Activated naive CD4-positive, alpha-beta T cell (primary cell): ENCODE measurements at places on chromosomes 13 and 19.

DNA sequence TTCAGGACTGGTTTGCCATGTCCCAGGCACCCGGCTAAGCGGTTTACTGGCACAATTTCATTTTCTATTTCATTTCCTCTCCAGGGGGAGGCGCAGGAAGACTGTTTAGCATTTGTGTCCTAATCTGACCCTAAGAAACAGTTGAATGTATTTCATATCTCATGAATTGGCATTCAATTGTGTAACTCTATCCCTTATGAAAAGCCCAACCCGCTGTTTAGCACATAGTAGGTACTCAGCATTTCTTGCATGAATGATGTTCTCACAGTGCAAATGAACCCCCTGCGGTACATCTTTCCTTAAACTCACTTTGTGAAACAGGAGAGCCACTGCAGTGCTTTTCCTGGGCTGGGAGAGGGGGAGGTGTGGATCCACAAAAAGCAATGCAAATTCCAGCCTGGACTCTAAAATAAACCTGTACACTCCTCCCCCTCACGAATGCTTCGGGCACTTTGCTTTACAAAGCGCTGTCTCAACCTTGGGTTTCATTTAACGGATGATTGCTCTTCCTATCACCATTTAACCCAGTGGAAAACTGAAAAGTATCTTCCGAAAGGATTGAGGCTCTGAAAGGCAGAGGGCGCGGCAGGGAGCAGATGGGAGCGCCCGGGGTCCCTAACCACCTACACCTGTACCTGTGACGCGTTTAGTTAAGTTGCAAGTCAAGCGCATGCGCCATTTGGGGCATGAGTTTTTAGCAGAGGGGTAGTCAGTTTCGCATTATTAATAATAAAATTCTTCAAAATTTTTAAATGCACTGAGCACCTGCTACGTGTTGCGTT, 1.2 kb upstream of the EEF2 start:
- DNase-seq: no peak

DNA sequence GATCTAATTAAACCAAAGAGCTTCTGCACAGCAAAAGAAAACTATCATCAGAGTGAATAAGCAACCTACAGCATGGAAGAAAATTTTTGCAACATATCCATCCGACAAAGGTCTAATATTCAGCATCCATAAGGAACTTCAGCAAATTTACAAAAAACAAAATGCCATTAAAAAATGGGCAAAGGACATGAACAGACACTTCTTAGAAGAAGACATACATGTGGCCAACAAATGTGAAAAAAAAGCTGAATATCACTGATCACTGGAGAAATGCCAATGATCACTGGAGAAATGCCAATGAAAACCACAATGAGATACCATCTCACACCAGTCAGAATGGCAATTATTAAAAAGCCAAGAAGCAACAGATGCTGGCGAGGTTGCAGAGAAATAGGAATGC, 32.5 kb downstream of the ZNF582 start:
- no peak for DNase-seq

DNA sequence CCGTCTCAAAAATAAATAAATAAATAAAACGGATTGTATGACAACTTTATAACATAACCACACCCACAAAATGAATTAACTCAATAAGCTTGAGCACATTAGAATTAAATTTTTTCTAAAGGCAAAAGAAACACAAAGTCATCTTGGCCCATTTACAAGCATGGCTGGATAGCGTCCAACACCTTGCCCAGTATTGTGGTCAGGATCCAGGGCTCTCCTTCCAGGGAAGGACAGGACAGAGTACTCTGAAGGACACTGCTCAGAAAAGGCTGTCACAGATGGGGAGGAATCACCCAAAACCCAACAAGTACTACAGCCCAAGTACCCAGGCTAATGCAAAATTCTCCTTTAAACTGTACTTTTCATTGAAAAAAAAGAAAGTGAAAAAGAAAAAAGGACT, 27.1 kb downstream of the SUGP2 start:
- no peak for DNase-seq

- no peak for DNase-seq
Observed at GRCh38 chr13:96214824-96215445, 125.0 kb downstream of the HS6ST3 start.

DNA sequence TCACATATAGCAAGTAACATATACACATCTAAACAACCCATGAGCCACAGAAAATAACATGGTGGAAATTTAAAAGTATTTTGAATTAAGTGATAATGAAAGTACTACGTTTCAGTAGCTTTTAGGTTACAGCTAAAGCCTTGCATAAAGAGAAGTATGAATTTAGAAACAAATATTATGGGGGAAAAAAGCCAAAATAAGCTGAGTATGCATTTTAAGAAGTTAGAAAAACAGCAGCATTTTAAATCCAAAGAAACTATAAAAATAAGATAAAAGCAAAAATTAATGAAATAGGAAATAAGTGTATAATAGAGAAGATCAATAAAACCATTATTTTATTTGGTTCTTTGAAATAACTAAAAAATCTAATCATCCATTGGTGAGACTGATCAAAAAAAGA, 89.8 kb upstream of the ARHGEF7 start:
- no peak for DNase-seq

GRCh38 chr19:13691569-13692435, 72.5 kb upstream of the MRI1 start:
- DNase-seq: no peak

DNA sequence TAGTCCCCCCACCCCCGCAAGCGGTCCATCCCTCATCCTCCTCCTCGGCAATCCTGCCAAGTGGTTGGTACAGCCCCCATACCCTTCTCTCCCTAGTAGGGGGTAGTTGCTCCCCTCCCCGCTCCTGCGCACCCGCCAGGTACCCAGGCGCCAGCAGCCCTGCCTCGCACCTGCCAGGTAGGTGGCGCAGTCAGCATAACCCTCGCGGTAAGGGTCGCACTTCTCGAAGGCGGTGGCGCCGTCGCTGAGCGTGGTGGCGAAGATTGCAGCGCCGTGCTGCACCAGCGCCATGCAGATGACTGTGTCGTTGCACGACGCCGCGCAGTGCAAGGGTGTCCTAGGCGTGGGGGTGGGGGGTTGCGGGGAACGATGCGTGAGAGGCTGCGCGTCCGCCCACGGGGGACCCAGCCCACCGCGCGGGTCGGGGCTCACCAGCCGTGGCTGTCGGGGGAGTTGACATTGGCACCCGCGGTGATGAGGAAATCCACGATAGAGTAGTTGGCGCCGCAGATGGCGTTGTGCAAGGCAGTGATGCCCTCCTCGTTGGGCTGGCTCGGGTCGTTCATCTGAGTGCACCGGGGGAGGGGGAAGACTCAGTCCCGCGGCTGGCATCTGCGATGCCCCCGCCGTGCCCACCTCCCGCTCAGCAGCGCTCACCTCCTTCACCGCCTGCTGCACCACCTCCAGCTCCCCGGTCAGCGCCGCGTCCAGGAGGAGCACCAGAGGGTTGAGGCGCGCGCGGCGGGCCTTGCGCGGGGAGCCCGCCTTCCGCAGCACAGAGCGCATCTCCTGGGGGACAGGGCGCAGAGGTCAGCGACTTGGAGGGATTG, 15.2 kb upstream of the ERCC2 start:
- no peak for DNase-seq

DNA sequence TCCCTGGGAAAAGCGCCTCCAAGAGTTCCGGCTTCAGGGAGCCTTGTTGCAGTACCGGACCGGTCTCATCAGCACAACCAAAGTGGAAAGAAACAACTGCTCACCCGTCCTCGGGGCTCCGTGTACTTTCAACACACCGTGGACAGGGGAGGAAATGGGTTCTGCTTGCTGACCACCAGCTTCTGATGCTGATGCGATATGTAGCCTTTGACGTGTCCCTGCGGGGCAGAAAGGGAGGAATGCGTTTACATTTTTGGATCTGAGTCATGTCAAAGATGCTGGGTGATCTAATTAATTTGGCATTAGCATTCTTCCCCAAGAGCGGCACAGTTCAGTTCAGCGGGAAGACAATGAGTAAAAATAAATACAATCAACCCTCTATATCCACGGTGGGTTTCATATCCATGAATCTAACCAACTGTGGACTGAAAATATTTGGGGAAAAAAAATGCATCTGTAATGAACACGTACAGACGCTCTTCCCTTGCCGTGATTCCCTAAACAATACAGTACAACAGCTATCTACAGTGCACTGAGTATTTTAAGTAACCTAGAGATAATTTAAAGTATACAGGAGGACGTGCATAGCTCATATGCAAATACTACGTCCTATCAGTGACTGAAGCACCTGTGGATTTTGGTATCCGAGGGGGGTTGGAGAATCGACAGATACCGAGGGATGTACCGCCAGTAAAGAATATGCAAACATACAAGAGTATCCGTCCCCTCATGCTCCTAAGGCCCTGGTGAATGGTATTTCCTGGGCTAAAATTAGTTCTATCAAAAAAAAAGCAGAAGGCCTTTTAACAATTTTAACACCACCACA, 19.8 kb downstream of the PROZ start:
- no peak for DNase-seq

GRCh38 chr13:101059793-101060192, 356.5 kb downstream of the NALCN start:
- DNase-seq: no peak

GRCh38 chr13:72590091-72590740, 137.2 kb downstream of the MZT1 start:
- no peak for DNase-seq

GRCh38 chr19:5287066-5287465, 53.5 kb downstream of the PTPRS start:
- DNase-seq: no peak

- no peak for DNase-seq
Observed at GRCh38 chr19:4012092-4012974, 4.8 kb downstream of the PIAS4 start.

DNA sequence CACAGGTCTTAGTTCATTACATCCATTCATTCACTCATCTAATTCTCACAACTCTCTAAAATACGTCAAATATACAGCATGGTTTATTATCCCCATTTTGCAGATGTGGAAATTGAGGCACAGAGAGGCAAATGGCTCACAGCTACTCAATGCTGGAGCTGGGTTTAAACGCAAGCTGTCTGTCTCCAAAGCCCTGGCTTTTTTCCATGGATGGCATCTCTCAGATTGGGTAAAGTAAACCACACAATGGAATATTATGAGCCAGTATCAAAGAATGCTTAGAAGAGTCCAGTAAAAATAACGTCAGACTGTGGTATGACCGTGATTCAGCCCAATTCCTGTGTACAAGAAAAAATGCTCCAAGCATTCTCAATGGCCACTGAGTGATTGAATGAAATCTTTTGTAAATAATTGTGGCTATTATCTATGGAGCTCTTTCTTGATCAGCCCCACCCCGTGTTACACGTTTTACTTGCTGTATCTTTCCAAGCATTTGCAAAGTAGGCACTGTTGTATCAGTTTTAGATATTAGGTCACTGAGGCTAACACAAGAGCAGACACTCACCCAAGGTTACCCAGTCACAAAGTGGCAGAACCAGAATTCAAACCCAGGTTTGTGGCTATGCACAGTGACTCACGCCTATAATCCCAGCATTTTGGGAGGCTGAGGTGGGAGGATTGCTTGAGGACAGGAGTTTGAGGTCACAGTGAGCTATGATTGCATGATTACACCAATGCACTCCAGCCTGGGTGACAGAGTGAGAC, 5.5 kb upstream of the ACP7 start:
- no peak for DNase-seq

GRCh38 chr13:22014469-22014868, 343.6 kb downstream of the FGF9 start:
- no peak for DNase-seq

GRCh38 chr13:108263621-108264355, 5.7 kb upstream of the TNFSF13B start:
- no peak for DNase-seq

- no peak for DNase-seq
Observed at GRCh38 chr13:40576369-40576768, 90.1 kb downstream of the FOXO1 start.

- no peak for DNase-seq
Observed at GRCh38 chr13:35888457-35888883, 242.7 kb downstream of the DCLK1 start.

DNA sequence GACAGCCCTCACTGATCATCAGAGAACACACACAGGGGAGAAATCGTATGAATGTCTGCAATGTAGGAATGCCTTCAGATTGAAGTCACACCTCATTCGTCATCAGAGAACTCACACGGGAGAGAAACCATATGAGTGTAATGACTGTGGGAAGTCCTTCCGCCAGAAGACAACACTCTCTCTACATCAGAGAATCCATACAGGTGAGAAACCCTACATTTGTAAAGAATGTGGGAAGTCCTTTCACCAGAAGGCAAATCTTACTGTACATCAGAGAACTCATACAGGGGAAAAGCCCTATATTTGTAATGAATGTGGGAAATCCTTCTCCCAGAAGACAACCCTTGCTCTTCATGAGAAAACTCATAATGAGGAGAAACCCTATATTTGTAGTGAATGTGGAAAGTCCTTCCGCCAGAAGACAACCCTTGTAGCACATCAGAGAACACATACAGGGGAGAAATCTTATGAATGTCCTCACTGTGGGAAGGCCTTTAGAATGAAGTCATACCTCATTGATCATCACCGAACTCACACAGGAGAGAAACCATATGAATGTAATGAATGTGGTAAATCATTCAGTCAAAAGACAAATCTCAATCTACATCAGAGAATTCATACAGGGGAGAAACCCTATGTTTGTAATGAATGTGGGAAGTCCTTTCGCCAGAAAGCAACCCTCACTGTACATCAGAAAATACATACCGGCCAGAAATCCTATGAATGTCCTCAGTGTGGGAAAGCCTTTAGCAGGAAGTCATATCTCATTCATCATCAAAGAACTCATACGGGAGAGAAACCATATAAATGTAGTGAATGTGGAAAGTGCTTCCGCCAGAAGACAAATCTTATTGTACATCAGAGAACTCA, 32.5 kb downstream of the ZNF567 start:
- no peak for DNase-seq

GRCh38 chr19:4829001-4829712, 2.4 kb downstream of the TICAM1 start:
- DNase-seq: no peak

GRCh38 chr19:6865849-6866248, 21.5 kb upstream of the ADGRE1 start:
- no peak for DNase-seq

DNA sequence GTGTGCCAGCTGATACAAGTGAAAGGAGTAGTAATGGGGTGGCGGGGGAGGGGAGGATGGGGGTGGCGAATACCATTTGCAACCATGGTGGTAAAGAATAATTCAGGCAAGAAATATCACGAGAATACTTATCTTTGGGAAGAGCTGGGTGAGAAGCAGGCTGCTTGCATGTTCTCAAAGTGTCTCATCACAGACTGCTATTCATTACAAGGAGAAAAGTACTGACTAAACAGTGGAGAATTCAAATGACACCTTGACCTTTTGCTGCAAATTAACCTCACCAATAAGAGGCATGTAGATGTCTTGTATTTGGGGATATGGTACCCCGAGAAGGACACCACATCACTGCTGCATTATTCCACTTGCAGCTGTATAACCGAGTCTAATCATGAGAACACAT, 585.7 kb upstream of the GPC6 start:
- DNase-seq: no peak

- DNase-seq: no peak
Observed at GRCh38 chr13:31769575-31769974, 30.2 kb downstream of the RXFP2 start.
